Stimulated activated CD8-positive, alpha-beta memory T cell treated with anti-CD3 and anti-CD28 coated beads, Interleukin-2, amount 100 ng/mL, for 48 hours (primary cell): ENCODE measurements at places on chromosomes 7 and 10.

- DNase-seq, result no peak
Observed at GRCh38 chr7:80884511-80885195, 34.2 kb downstream of the SEMA3C start.

DNA sequence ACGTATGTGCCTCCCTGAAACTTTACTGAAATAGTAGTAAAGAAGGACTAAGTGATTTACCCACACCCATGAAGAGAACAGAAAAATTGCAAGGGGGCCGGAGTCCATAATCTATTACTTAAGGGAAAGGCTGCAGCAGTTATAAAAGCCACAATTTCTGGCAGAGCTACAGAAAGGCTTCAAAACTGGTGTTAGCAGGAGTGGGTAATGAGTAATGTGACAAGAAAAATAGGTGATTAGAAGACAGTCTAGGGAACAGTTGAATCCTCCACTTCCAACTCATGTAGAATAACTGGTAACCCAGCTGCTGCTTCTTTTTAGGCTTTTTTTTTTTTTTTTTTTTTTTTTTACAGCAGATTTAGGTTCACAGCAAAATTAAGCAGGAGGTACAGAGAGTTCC is 413.3 kb downstream of the SFMBT2 start:
- DNase-seq, result no peak

GRCh38 chr7:87567052-87567451 is 33.6 kb downstream of the ABCB1 start:
- no peak for DNase-seq

DNA sequence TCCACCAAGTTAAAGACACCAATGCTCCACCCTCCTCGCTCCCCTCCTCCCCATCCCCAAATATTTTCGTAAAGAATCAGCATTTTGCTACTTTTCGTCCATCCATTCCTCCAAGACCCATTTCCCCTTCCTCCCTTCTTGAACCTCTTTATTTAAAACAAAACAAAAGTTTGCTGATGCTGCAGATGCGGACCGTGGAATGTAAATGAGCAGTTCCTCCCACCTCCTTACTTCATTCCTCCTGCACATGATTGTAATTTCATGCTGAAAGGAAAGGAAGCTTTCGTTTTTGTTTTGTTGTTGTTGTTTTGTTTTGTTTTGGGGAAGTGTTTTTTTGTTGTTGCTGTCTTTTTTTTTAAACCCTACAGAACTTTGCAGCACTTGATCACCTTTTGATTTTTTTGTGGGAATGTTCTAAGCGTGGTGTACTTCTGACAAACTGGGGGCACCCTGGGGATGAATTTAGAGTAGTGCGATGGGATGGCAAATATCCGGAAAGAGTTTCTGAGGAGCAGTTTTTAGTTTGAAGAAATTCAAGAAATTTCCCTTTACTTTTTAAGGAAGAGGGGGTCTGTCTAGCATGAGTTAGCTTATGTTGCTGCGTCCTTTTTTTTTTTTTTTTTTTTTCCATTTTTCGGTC is 177.3 kb downstream of the TCF7L2 start:
- DNase-seq, result no peak

- DNase-seq, result no peak
Observed at GRCh38 chr7:150396426-150396825, 17.3 kb downstream of the ZNF775 start.
